ENCODE measurements at places on chromosomes 16 and 17.

DNA sequence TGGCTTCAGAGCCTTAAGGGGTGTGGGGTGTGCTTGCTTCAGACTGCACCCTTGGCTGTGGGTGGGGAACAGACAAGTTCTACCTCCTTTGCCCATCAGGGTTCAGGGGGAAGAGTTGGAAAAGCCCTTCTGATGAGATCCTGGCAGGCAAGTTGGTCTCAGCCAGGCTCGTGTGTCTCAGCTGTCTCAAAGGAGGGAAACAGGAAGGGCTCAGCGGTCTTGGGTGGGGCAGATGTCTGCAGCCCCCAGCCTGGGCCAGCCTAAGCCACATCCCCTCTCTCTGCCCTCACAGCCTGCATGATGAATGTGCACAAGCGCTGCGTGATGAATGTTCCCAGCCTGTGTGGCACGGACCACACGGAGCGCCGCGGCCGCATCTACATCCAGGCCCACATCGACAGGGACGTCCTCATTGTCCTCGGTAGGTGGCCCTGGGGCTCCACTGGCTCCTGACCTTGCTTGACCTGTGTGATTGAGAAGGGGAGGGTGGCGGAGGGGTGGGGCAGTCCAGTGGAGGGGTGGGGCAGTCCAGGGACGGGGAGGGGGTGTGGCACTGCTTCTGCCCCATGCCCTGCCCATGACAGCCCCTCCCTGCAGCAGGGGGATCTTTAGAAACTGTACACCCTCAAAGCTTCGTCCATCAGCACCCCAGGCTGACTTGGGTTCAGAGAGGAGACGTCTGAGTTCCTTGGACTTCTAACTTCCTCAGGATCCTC, 199.5 kb downstream of the PRKCB start:
- DNase-seq: no peak

GRCh38 chr16:75919664-75920063, 193.4 kb upstream of the CPHXL start:
- no peak for DNase-seq

- no peak for DNase-seq
Observed at GRCh38 chr16:1471569-1472194, 3.1 kb downstream of the CLCN7 start.

- DNase-seq: no peak
Observed at GRCh38 chr17:29109477-29110371, 66.8 kb downstream of the PIPOX start.

DNA sequence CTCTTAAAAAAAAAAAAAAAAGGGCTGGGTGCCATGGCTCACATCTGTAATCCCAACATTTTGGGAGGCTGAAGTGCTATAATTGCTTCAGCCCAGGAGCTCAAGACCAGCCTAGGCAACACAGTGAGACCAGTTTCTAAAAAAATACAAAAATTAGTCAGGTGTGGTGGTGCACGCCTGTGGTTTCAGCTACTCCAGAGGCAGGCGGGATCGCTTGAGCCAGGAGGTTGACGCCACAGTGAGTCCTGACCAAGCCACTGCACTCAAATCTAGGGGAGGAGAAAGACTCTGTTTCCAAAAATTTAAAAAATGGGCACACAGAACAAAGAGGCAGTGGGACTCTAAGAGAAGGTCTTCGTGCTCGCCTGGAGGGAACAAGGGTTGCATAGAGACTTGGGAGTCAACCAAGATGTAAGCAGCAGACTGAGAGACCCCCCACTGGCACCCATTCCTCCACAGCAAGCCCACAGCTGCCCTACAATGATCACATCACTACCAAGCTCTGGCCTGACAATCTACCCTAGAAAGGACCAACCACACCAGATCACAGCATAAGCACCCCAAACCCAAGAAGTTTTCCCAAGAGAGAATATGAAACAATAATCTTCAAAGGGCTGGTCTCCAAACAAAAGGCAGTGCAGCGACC, 121.6 kb downstream of the ANKRD11 start:
- DNase-seq: peak; percentile 24

DNA sequence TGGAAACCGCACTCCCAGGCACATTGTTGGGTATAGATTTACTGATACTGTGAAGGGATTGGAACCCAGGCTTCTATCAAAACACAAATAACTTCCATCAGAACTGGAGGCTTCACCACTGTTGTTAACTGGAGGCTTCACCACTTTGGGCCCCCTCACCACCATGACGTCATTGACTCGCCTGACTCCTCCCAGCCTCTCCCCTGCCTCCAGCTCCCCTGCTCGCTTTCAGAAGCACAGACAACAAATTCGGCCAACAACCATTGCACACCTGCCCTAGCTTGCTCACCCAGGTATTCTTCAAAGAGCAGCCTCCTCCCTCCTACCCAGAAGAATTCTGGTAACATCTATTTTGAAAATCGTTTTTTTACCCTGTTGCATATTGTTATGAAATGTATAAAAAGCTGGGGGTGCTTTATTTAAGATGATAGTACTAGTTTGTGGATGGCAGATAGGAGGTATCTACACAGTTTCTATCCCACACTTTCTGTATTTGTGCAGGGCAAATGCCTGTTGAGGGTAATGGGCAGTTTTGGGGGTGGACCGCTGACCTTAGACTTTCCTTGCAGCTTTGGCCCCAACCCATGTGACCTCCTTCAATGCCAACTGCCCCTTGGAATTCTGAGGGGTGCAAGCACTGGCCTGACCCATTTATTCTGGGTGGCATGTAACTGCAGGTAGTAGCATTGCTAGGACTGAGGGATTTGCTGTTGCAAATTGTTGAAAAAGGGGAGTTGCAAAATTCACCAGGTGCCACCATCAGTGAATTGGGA, 54.1 kb downstream of the HLF start:
- DNase-seq: no peak

- DNase-seq: peak; percentile 44
Observed at GRCh38 chr16:86669937-86670749, 91.8 kb downstream of the FOXL1 start.

DNA sequence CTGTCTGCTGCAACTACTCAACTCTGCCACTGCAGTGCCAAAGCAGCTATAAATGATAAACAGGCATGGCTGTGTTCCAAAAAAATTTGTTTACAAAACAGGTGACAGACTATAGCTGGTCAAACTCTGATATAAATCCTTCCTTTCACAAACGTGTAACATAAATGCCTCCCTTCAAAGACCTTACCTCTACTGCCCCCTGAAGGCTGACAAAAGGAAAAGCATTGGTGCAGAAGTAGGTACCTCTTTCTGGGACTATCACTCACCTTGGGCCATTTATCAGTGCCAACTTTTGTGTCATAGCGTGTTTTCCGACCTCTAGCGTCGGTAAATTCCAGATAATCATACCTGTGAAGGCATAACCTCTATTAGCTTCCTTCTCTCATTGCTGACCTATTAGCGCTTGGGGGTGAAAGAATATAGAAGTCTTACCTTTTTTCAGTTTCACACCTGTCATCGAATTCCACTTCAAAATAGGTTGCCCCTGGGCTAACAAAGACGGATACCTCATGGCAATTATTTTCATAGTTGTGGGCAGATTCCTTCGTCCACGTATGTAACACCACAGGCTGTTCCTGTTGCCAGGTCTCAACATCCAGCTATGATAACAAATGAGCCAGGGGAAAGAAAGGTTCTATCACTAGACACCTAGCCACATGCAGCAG, 67.9 kb downstream of the ZZEF1 start:
- no peak for DNase-seq

GRCh38 chr17:44389723-44390202, 314 bp upstream of the ITGA2B start:
- DNase-seq: no peak

DNA sequence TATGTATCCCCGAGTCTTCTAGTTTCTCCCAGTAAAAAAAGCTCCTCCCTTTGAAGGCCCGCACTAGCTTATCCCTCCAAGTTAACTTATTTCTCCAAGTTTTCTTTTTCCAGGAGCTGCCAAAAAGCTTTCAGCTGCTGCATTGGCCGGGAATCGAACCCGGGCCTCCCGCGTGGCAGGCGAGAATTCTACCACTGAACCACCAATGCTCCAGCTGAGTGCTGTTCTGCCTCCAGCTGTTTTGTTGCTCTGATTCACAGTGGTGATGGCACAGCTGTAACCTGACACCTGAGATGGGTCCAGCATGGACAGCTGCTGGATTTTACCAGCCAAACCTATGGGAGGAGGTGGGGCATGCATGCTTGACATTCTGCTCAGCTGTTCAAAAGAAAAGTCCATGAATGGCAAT, 22.1 kb downstream of the VAC14 start:
- DNase-seq: no peak

DNA sequence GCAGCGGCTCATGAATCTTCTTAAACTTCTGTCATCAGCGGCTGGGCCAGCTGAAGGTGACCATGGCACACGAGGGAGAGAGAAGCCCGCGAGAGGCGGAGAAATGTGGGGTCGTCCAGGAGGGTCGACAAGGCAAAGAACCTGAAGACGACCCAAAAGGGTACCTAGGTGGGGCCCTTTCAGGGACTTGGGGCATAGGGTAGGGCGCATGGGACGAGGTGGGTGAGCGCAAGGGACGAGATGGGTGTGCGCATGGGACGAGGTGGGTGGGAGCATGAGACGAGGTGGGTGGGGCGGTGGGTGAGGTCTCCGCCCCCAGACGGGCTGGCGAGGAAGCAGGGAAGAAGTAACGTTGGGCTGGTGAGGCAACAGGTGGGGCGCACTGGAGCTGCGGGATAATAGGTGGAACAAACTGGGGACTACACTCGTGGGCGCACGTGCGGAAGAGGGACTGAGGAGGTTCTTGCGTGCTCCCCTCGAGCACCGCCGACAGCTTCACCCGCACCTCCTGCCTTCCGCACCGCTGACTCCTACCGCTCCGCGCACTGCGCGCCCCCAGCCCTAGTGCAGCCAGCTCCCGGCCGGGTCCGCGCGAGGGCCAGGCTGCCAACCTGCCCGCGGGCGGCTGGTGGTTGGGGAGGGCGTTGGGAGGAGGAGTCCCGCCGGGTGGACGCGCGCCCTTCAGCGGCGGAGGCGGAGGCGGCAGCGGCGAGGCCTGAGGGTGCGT, 23.2 kb upstream of the CRYM start:
- DNase-seq: peak; percentile 85

DNA sequence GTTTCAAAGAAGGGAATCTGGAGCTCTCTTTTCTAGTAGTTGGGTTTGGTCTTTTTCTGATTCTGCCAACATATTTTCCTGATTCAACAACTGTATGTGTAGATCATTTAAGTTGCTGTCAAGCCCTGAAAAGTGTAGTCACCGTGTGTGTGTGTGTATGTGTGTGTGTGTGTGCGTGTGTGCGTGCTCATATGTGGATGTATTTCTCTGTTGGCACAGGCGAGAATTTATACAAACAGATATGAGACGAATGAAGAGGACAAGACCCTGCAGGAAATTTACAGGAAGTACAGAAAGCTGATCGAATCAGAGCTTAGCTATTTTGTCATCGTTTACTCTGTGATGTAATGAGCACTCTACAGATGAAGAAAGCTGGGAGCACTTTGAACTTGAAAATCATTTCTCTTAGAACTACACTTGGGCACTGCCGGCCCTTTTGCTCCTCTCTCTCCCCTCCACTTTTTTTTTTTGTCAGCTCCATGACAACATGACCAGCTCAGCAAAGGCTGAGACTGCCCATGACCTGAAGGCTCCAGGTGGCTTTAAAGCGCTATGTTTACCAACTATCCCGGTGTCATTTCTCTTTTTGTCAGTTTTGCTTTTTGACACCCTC, 11.2 kb downstream of the FBXO39 start:
- no peak for DNase-seq

GRCh38 chr17:31130286-31131224, 35.8 kb downstream of the NF1 start:
- no peak for DNase-seq

DNA sequence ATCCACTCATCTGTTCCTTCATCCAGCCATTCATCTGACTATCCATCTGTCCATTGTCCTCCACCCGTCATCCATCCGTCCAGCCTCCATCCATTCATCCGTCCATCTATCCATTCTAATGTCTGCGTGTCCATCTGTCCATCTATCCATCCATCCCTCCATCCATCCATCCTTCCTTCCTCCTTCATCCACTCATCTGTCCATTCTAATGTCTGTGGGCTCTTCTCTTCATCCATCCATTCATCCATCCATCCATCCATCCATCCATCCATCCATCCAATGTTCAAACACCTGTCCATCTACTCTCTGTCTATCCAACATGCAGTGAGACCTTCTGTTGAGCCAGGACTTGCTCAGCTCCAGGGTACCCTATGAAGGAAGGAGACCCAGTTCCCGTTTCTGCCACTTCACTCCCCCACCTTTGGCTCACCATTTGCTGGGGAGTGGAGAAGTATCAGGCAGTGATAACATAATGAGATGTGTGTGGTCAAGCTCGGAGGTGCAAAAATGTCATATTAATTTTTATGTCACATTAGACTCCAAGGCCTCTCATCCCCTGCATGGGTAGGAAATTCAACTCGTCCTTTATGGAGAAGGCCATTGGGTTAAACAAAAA, 36.5 kb upstream of the ADGRG1 start:
- no peak for DNase-seq

- DNase-seq: no peak
Observed at GRCh38 chr17:5592382-5592781, 8.1 kb upstream of the NLRP1 start.

GRCh38 chr17:78159575-78160158, 8.7 kb upstream of the SYNGR2 start:
- no peak for DNase-seq

GRCh38 chr16:48029768-48030167, 126.0 kb downstream of the ABCC12 start:
- DNase-seq: no peak

- DNase-seq: no peak
Observed at GRCh38 chr17:76937238-76937637, 69.0 kb downstream of the MGAT5B start.

DNA sequence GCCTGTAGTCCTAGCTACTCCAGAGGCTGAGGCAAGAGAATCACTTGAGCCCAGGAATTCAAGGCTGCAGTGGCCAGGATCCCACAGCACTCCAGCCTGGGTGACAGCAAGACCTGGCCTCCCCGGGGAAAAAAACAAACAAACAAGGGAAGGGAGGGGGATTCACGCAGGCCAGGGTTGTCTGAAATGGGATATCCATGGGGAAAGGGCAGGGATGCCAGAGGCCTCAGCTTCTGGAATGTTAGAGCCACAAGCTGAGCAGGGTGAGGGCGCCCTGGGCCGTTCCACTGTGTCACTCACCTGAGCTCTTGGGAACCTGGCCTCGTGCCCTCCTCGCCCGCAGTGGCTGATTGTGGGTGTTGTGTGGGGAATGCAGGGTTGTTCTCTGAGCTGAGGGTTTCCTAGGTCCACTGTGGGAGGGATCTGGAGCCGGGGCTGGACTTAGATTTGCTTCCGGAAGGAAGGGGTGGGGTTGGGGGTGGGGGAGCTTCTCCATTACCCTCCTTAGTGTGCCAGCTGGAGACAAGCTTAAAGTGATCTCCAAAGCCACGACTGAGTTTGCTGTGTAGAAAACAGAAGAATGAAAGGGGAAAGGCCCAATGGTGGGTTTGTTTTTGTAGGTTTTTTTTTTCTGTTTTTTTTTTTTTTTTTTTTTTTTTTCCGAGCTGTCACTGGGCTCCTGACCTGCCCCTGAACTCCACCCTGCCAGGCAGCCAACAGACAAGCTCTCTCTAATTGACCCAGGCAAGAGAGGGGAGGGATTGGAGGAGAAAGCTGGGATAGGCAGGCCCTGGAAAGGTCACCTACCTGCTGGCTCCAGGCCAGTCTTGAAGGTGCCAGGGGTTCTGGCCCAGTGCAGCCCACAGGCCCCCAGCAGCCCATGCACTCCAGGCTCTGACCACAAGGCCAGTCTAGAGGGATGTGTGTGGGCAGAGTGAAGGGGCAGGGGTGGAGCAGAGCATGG, at the start of gene SULT1A1:
Gene SULT1A1, minus strand, starts transcription at position 414 of the 964 bp plus-strand sequence. CDS start 1,189 bp downstream, outside the sequence.
- DNase-seq: no peak

Measured in posterior cingulate gyrus (tissue), 11 donors.